HFFc6 (cell line): ENCODE measurements at places on chromosomes 13 and 19. TPM values are rescaled to one million over a fixed set of nuclear protein-coding genes. Genes with fewer than 3 reads are reported as not detected.

Gene CEACAM8
- not detected in 2 replicates for total RNA-seq

Gene SIGLECL1
- total RNA-seq, result not detected in 3 replicates

Gene CEACAM6
- total RNA-seq, result not detected in 3 replicates

Gene VMAC
- 2.0 to 2.4 TPM (median 2.0 TPM) in 3 replicates for total RNA-seq

Gene PDE4A
- 10.3 to 19.9 TPM (median 17.4 TPM) in 3 replicates for total RNA-seq

Gene NLRP9
- not detected in 3 replicates for total RNA-seq

Gene ZNF155
- 5.7 to 8.4 TPM (median 7.3 TPM) in 3 replicates for total RNA-seq

Gene NAT14
- 64.4 to 72.0 TPM (median 65.9 TPM) in 3 replicates for total RNA-seq

Gene TMEM272
- total RNA-seq, result not detected in 3 replicates

Gene PSG2
- 1.6 to 3.1 TPM (median 2.2 TPM) in 3 replicates for total RNA-seq

Gene LILRB3
- total RNA-seq, result not detected in 3 replicates

Gene EFNA2
- total RNA-seq, result not detected in 2 replicates

Gene LACC1
- 3.4 to 5.2 TPM (median 4.4 TPM) in 3 replicates for total RNA-seq

Gene CTXN1
- total RNA-seq, result 5.5 to 13.6 TPM (median 13.5 TPM) in 3 replicates

Gene ZNF600
- 2.6 to 3.5 TPM (median 3.1 TPM) in 3 replicates for total RNA-seq

Gene SCN1B
- 7.2 to 13.6 TPM (median 8.4 TPM) in 3 replicates for total RNA-seq

Gene POU2F2
- 6.9 to 11.3 TPM (median 10.3 TPM) in 3 replicates for total RNA-seq

Gene CGB1
- 0.38 to 0.68 TPM (median 0.62 TPM) in 3 replicates for total RNA-seq

Gene ZNF324B
- total RNA-seq, result 4.9 to 6.4 TPM (median 5.1 TPM) in 3 replicates

Gene QPCTL
- total RNA-seq, result 18.1 to 31.8 TPM (median 26.7 TPM) in 3 replicates

Gene CEACAM20
- not detected in 3 replicates for total RNA-seq

Gene IGFL1
- not detected in 3 replicates for total RNA-seq

Gene RFPL4AL1
- not detected in 3 replicates for total RNA-seq

Gene FGF9
- total RNA-seq, result not detected in 3 replicates

Gene SHC2
- not detected in 3 replicates for total RNA-seq

Gene GARIN5B
- total RNA-seq, result not detected in 3 replicates

Gene CDX2
- not detected in 3 replicates for total RNA-seq

Gene INSL3
- total RNA-seq, result not detected in 3 replicates

Gene PGLYRP1
- total RNA-seq, result not detected in 3 replicates

Gene TEX29
- 0.35 TPM in 1 of 3 replicates, not detected in the others for total RNA-seq

Gene PRODH2
- not detected in 3 replicates for total RNA-seq

Gene FBXL3
- total RNA-seq, result 33.0 and 34.3 TPM in 2 replicates

Gene ZNF568
- 5.7 to 6.9 TPM (median 6.7 TPM) in 3 replicates for total RNA-seq

Gene CHST8
- not detected in 3 replicates for total RNA-seq

Gene CALR3
- total RNA-seq, result not detected in 2 replicates

Gene MTUS2
- 0.07 to 0.13 TPM (median 0.09 TPM) in 3 replicates for total RNA-seq

Gene CYP2A7
- not detected in 3 replicates for total RNA-seq

Gene C19orf67
- not detected in 3 replicates for total RNA-seq

Gene RPS15
- total RNA-seq, result 1,220 to 1,348 TPM (median 1,320 TPM) in 3 replicates

Gene FGF14
- 0.02 to 0.03 TPM (median 0.02 TPM) in 3 replicates for total RNA-seq

Gene PCSK4
- total RNA-seq, result 0.32 to 1.5 TPM (median 1.2 TPM) in 3 replicates

Gene PRSS57
- not detected in 3 replicates for total RNA-seq
